ENCODE measurements at places on chromosomes 5 and 9.

DNA sequence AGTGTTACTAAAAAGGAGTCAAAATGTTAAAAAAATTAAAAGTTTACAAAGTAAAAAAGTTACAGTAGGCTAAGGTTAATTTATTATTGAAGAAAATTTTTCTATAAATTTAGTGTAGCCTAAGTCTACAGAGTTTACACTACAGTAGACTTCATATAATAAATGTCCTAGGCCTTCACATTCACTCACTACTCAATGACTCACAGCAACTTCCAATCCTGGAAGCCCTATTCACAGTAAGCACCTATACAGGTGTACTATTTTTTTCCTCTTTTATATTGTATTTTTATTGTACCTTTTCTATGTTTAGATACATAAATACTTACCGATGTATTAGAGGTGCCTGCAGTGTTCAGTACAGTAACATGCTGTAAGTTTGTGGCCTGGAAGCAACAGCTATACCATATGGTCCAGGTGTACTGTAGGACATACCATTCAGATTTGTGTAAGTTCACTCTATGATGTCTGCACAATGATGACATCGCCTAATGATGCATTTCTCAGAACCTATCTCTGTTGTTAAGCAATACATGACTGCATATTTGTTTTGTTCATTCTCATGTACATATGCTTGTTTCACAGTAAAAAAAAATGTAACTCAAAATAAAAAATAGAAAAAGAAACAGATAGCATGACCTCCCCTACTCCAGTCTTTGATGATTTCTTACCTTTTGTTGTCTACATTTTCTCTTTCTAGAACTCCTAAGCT lies 64.7 kb downstream of the NR3C1 start:
- no peak for DNase-seq

- no peak for DNase-seq
Observed at GRCh38 chr9:114685951-114686350, 4.0 kb upstream of the TEX48 start.

GRCh38 chr5:68849906-68850305 lies 243.9 kb upstream of the SLC30A5 start:
- no peak for DNase-seq

- peak; percentile 97 for DNase-seq
Observed at GRCh38 chr5:135140446-135141204, 106.6 kb upstream of the PITX1 start.

DNA sequence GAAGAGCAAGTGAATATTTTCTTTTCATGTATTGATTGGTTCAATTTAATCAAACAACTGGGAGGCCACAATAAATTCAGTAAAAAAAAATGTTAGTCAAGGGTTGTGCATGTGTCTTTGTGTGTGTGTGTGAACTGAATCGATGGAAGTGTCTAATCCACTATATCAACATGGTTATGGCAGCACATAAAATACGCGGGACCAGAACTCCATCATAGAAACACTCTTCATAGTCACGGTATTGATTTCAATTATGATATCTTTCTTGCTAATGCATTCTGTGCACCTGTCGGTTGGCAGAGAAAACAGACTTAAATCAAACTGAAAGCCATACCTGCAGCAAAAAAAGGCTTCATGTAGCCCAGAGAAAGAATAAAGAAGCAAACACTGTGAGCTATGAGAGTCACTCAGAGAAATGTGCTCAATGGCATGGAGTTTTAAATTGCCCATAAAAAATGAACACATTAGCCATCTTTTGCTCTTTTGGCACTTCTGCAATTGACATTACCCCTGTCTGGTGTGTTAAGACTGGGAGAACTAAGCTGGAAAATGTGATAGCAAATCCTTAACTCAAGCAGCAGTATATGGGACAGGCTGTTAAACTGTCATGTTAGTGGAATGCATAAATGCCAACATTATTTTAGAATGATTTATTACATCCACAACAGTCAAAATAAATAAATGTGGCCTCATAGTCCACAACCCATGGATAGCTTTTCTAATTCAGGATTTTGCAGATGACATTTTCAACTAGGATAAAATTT lies 642.4 kb upstream of the C9orf72 start:
- no peak for DNase-seq

DNA sequence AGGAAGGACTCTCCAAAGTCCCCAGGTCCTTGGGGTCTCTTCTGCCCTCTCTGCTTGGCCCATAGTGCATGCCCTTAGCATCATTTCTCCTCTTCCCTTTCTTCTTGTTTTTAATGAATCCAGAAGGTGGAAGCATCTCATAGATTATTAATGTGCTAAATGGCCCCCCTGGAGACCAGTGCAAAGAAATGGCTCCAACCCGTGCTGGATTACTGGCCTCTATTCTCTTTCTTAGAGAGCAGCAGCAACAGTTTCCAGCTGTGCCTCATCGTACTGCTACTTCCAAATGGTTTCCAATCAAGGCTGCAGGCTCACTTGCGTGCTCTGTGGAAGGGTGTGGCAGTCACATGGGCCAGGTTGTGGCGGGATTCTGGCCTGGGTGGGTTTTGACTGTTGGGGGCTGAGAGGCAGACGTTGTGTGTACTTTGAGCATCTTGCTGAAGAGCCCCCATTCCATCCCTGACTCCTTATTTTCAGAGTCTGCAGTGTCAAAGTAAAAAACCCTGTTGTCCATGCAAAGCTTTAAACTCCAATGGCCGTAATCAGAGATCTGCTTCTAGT lies 139.7 kb downstream of the GABBR2 start:
- DNase-seq, result no peak
